ENCODE measurements at places on chromosomes 12 and 14.

GRCh38 chr14:99127651-99128167 lies 144.3 kb downstream of the BCL11B start:
- no peak for DNase-seq

- no peak for DNase-seq
Measured at GRCh38 chr12:100995771-100996170, 201.2 kb downstream of the ANO4 start.

DNA sequence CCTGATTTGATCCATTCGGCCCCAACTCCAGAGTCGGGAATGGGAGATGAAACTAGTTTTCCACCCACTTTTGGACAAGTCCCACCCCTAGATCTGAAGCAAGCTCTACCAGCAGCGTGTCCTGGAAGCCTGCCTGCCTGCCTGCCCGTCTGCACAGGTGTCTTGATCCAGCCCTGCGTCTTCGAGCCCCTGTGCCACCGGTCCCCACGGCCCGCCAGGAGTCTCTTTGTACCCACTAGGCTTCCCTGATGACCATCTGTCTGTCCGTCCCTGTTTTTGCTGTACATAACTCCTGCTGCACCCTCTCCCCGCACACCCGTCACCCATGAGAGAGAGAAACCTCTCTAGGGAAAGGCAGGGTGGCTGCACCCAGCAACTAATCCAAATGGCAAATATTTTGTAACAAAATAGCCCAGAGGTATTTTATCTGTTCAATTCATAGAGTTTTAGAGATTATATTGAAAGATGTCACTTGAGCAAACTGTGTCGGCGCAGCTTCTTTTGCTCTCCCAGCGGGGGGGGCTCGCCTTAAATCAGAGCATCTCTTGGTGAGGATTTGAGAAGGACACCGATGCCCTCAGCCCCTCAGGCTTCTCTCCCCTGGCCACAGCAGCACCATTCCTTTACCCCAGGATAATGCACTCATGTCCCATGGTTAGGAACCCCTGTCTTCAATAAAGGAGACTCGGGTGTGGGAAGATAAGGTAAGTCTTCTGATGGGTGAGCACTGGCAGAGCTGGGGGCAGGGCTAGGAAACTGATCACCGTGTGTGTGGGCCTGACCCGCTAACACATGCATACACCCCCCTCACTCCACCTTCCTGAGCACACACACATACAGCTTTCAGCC lies 35.8 kb downstream of the SLC6A12 start:
- no peak for DNase-seq

- DNase-seq, result no peak
Measured at GRCh38 chr12:32532951-32533350, 133.6 kb downstream of the FGD4 start.

GRCh38 chr14:71473843-71474242 lies 458.4 kb upstream of the RGS6 start:
- no peak for DNase-seq

GRCh38 chr14:104732355-104732804 lies 8.4 kb downstream of the ADSS1 start:
- no peak for DNase-seq

DNA sequence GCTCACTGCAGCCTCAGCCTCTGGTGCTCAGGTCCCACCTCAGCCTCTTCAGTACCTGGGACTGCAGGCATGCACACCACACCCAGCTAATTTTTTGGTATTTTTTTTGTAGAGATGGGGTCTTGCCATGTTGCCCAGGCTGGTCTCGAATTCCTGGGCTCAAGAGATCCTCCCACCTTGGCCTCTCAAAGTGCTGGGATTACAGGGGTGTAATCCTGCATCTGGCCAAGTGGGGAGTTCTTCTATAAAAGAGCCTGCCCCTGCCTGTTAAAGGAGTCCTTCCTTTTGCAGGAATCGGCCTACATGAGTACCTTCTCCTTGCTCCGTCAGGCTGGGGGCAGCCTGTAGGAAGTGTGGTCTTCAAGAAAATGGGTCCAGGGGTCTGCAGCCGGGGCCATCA lies 54.1 kb upstream of the RASSF3 start:
- no peak for DNase-seq

DNA sequence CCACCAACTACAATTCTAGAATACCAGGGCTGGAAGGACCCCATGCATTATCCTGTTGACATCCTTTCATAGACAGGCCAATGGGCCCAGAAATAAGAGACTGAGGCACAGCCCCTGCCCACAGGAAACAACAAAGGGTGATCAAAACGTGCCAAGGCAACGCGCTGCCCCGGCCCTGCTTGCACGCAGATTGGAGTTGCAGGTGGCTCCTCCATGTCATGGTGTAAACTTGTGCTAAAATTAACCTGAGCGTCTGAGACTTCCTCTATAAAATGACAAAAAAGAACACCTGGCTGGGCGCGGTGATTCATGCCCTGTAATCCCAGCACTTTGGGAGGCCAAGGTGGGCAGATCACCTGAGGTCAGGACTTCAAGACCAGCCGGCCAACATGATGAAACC lies 30.1 kb downstream of the SPRING1 start:
- DNase-seq, result no peak

DNA sequence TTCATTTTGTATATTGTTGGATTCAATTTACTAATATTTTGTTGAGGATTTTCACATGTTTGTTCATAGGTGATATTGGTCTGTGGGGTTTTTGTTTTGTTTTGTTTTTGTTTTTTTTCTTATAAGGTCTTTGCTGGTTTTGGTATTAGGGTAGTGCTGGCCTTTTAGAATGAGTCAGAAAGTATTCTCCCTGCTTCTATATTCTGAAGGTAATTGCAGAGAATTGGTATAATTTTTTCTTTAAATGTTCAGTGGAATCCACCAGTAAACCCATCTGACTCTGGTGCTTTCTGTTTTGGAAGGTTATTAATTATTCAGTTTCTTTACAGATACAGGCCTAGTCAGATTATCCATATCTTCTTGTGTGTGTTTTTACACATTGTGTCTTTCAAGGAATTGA lies 8.9 kb downstream of the TOGARAM1 start:
- no peak for DNase-seq

- DNase-seq, result no peak
Measured at GRCh38 chr12:98127336-98127679, 388.1 kb upstream of the TMPO start.

- DNase-seq, result peak; percentile 50
Measured at GRCh38 chr14:63039866-63040265, 5.4 kb downstream of the KCNH5 start.

DNA sequence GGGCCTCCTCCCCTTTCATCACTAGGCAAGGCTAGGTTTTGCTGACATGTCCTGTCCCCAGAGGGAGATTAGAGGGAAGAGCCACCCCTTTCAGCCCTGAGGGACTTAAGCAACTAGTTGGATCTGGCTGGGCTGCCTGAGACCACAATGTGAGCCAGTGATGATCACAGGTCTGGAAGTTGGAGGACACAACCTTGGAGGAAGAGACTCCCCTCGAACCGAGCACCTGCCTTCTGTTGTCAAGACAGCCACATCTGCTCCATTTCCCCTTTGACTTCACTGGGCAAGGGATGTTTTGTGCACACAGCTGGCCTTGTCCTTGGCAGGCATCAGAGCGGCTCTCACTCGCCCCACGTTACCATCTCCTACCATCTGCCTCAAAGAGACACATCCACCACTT lies 31.4 kb downstream of the MVK start:
- DNase-seq, result no peak

- no peak for DNase-seq
Measured at GRCh38 chr14:51977075-51977474, 12.3 kb upstream of the RTRAF start.

DNA sequence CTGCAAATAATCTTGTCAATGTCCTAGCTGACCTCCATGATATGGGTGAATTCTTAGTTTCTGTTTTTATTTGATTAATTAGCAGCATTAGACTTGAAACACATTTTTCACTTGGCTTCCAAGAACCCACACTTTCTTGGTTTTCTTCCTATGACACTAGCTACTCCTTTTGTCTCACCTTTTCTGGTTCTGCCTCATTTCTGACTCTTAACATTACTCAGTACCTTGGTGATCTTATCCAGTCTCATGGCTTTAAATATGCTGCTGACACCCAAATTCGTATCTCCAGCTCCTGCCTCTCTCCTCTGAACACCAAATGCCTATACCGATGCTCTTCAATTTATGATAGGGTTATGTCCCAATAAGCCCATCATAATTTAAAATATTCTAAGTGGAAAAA lies 32.0 kb upstream of the SSTR1 start:
- no peak for DNase-seq

DNA sequence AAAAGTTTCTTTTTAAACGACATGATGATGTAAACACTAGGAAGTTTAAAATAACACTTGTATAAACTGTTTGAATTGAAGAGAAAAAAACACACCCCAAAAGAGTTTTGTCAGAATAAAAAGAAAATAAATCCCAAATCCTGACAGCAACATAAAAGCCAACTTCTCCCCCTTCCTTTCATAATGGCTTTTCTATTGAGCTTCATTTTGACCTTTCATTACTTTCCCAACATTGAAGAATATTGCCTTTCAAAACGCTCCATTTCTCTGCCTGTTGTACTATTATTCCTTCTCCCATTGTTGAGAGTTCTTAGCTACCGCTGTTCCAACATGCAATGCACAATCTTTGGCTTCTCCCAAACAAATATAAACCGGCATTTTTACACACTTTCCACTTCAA lies 448.5 kb downstream of the BCAT1 start:
- no peak for DNase-seq

DNA sequence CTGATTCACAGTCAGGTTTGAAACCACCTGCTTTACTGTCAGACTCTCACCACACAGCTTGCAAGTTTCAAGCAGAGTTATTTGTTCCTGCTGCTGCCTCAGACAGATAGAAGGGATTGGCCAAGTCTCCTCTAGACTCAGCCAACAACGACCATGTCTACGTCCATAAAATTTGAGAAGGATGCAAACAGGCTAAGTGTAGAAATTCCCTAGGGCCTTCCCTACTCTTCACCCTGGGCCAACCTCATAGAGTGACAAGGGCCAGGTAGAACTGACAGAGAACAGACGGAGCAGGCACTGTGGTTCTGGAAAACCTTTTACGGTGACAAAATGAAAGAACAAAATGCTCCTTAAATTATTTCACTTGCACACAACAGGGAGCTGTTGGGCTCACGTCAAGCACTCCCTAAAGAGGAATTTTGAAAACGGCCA lies 39.5 kb downstream of the CLIP1 start:
- DNase-seq, result no peak

GRCh38 chr12:30191696-30192455 lies 408.1 kb upstream of the TMTC1 start:
- DNase-seq, result no peak

- DNase-seq, result no peak
Measured at GRCh38 chr12:93889516-93890212, 212.5 kb downstream of the CRADD start.

- no peak for DNase-seq
Measured at GRCh38 chr12:30100741-30101140, 317.0 kb upstream of the TMTC1 start.

GRCh38 chr12:72282721-72283120 lies 10.6 kb downstream of the TRHDE start:
- peak; percentile 71 for DNase-seq

- no peak for DNase-seq
Measured at GRCh38 chr12:21429994-21430393, 7.5 kb upstream of the PYROXD1 start.

DNA sequence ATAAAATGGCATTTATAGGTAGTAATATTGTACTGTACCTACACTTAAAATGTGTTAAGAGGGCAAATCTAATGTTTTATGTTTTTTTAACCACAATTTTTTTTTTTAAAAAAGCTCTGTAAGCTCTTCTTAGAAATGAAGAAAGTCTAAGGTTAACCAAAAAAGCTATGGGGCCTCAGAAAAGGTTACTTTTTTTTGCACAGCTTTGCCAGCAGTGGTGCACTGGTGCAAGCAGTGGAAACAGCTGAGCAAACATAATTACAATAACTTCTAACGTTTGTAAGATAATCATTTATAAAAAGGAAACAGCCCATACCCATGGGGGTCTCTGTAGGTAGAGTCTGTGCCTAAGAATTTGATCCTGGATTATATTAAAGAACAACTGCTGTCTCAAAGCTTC lies 85.1 kb upstream of the NID2 start:
- no peak for DNase-seq

DNA sequence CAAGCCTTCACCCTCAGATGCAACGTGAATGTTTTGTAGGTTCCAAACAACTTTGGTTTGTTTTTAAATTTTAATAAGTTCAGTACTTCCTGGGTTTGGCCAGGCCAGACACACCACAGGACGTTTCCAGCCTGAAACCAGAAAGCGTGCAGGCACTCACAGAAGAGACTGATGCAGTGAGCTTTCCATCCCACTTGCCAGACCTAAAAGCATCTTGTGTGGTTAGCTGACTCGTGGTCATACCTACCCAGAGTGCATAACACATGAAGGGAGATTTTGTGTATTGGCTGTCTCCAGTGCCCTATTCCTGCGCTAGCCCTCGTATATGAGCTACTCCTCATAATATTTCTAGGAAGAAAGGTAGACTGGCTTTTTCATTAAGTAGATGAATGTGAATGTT lies 297.3 kb upstream of the FAR2 start:
- DNase-seq, result no peak

DNA sequence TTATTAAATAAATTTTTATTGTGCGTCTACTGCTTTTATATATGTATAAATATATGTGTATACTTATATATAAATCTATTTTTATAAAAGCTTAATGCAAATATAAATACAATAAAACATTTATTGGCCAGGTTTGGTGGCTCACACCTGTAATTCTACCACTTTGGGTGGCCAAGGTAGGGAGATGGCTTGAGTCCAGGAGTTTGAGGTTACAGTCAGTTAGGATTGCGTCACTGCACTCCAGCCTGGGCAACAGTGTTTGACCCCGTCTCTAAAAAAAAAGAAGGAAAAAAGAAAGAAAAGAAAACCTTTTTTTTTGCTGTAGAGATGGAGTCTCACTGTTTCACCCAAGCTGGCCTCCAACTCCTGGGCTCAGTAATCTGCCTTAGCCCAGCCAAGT lies 20.9 kb downstream of the ACTR6 start:
- DNase-seq, result no peak

DNA sequence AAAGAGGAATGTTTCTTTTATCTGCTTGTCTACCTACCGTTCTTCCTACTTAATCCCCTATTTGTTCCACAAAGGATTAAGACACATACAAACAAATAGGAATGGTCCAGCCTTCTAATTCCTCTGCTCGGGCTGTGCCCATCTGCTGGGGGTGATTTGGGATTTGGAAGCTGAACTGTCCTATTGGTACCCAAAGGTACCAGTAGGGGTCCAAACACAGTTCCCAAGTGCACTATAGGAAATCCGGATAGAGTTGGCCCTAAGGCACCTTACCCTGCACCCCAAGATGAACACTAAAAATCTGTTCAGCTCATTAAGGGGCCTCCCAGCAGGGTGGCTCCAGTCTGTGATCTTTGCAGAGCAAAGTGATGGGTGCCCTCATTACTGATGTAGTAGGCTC lies 566.9 kb downstream of the NRXN3 start:
- no peak for DNase-seq

- no peak for DNase-seq
Measured at GRCh38 chr12:44550377-44550776, 325.7 kb downstream of the NELL2 start.

GRCh38 chr12:29208060-29208459 lies 59.0 kb downstream of the FAR2 start:
- no peak for DNase-seq

DNA sequence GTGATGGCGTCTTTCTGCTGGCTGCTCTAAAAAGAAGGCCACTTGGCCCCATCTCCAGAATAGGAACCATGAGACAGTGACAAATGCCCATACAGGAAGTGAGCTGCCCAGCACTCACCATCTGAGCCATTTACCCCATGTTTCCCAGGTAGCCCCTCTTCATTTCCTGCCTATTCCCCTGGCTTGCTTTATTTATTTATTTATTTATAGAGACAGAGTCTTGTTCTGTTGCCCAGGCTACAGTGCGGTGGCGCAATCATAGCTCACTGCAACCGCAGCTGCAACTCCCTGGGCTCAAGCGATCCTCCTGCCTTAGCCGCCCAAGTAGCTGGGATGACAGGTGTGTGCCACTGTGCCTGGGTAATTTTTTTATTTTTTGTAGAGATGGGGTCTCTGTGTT lies 71.2 kb downstream of the RIN3 start:
- DNase-seq, result no peak
